ENCODE measurements at places on chromosomes 3 and 15. TPM values are rescaled to one million over a fixed set of nuclear protein-coding genes. Genes with fewer than 3 reads are reported as not detected.
A peak's percentile ranks its signal among the peaks of the same experiment; 100 is the strongest.

- H3K27me3 ChIP-seq, result no peaks in the 10 kb centered on the region
- H3K4me1 ChIP-seq, result peaks cover 2% of the 10 kb centered on the region
- peaks cover 16% of the 10 kb centered on the region for H3K36me3 ChIP-seq
- no peak for DNase-seq
- H3K4me3 ChIP-seq, result no peak overlapping the region
- no peak overlapping the region for H3K27ac ChIP-seq
Measured at GRCh38 chr15:64111679-64112050, 15.9 kb downstream of the SNX1 start.

GRCh38 chr3:67650084-67650483 is 4.3 kb downstream of the SUCLG2 start:
- H3K4me3 ChIP-seq, result no peak overlapping the region
- H3K27me3 ChIP-seq, result no peaks in the 10 kb centered on the region
- H3K36me3 ChIP-seq, result peaks cover 7% of the 10 kb centered on the region
- no peak for DNase-seq
- H3K27ac ChIP-seq, result no peak overlapping the region
- H3K4me1 ChIP-seq, result peaks cover 7% of the 10 kb centered on the region

- H3K27me3 ChIP-seq, result no peaks in the 10 kb centered on the region
- H3K27ac ChIP-seq, result peak overlapping the region; percentile 89
- peaks cover 9% of the 10 kb centered on the region for H3K4me1 ChIP-seq
- peak; percentile 84 for DNase-seq
- no peak overlapping the region for H3K4me3 ChIP-seq
Measured at GRCh38 chr3:21645121-21645897, 105.7 kb downstream of the ZNF385D start.

GRCh38 chr15:92069308-92070250 is 216.1 kb downstream of the SLCO3A1 start:
- H3K4me1 ChIP-seq, result peaks cover 3% of the 10 kb centered on the region
- no peak overlapping the region for H3K4me3 ChIP-seq
- no peak overlapping the region for H3K27ac ChIP-seq
- peaks cover 2% of the 10 kb centered on the region for H3K27me3 ChIP-seq

DNA sequence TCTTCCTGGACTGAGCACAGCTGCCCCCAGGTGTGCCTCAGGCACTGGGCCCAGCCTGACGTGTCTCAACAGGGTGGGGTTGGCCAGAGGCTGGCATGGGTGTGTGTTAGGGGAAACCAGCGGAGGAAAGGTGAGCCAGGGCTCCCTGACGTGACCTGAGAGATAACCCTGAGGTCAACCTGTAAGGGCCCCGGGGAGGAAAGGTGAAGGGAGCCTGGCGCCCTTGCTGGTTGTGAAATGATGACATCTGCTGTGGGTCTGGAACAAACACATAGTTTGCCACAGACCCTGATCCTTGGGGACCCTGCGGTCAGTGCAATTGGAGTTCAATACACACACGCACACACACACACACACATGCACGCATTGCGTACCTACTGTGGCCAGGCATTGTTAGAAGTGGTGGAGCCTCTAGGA is 100.2 kb upstream of the TLE3 start:
- no peak for DNase-seq
- no peaks in the 10 kb centered on the region for H3K36me3 ChIP-seq
- no peak overlapping the region for H3K27ac ChIP-seq
- no peak overlapping the region for H3K4me3 ChIP-seq
- peaks cover 52% of the 10 kb centered on the region for H3K4me1 ChIP-seq
- H3K27me3 ChIP-seq, result peaks cover 11% of the 10 kb centered on the region

DNA sequence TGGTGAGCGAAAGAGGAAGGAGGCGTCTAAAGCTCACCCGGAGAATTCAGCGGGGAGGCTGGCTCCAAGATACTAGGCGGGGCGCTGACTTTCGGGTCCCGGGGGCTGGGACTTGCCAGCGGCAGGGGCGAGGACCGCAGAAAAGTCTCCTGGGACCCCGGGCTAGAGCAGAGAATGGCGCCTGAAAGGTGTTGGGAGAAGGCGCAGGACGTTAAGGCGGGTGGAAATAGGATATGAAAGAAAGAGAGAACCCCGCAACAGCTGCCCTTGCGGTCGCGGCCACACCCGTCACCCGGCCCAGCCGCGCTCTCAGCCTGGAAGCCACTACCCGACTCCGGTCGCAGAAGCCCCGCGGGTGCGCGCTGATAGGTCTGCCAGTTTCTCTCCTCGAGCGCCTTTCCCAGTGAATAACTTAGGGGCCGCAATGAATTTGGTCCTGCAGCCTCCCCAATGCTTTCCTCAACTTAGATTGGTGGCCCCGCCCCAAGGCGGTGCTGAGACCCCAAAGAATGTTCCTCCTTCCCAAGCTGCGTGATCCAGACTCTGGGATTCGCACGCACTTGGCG is 604 bp downstream of the LTK start:
- peaks cover 26% of the 10 kb centered on the region for H3K4me1 ChIP-seq
- peaks cover 54% of the 10 kb centered on the region for H3K27me3 ChIP-seq
- DNase-seq, result no peak
- H3K4me3 ChIP-seq, result peak overlapping the region; percentile 50
- H3K27ac ChIP-seq, result peak overlapping the region; percentile 54

- no peaks in the 10 kb centered on the region for H3K27me3 ChIP-seq
- peak overlapping the region; percentile 84 for H3K27ac ChIP-seq
- peaks cover 19% of the 10 kb centered on the region for H3K4me1 ChIP-seq
- no peak overlapping the region for H3K4me3 ChIP-seq
Measured at GRCh38 chr3:141255137-141255845, 23.7 kb downstream of the PXYLP1 start.

DNA sequence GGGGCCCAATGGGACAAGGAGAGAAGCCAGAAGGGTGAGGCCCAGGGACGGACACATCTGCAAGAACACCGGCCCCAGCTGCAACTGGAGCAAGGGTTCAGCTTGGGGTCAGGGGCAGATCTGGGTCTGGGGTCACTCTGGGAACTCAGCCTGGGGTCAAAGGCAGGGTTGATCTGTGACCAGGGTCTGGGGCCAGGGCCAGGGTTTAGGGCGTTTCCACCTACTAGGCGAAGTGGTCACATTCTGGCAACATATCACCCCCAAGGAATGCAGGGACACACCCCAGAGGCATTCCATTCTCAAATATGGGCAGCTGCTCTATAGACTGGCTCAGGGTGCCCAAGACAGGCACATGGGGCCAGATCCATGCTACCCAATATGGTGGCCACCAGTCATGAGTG is 9.0 kb downstream of the UROC1 start:
- no peak for DNase-seq
- no peak overlapping the region for H3K4me3 ChIP-seq
- no peaks in the 10 kb centered on the region for H3K36me3 ChIP-seq
- H3K27me3 ChIP-seq, result peaks cover 7% of the 10 kb centered on the region
- no peak overlapping the region for H3K27ac ChIP-seq

- H3K4me3 ChIP-seq, result no peak overlapping the region
- no peak for DNase-seq
- H3K27ac ChIP-seq, result no peak overlapping the region
- no peaks in the 10 kb centered on the region for H3K27me3 ChIP-seq
- no peaks in the 10 kb centered on the region for H3K4me1 ChIP-seq
Measured at GRCh38 chr3:40290396-40290795, 19.1 kb upstream of the EIF1B start.

DNA sequence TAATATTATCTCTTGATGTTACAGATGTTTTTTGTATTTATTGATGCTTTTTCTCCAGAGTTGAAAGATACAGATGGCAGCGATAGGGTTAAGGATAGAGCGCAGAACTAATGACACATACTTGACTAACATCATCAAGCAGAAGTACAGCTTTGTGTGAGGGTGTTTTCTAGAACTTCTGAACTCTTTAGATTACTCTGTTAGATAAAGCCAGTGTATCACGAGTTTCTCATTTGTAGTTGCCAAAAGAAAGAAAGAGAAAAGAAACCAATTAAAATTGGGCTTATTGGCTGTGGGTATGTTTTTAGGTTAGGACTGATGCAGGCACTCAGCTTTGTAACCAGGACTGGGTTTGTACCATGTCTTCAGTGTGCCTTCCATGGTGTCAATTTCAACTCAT is 6.6 kb upstream of the GPR171 start:
- no peaks in the 10 kb centered on the region for H3K36me3 ChIP-seq
- no peak overlapping the region for H3K27ac ChIP-seq
- H3K4me3 ChIP-seq, result no peak overlapping the region
- H3K4me1 ChIP-seq, result no peaks in the 10 kb centered on the region
- H3K27me3 ChIP-seq, result no peaks in the 10 kb centered on the region
- DNase-seq, result no peak

DNA sequence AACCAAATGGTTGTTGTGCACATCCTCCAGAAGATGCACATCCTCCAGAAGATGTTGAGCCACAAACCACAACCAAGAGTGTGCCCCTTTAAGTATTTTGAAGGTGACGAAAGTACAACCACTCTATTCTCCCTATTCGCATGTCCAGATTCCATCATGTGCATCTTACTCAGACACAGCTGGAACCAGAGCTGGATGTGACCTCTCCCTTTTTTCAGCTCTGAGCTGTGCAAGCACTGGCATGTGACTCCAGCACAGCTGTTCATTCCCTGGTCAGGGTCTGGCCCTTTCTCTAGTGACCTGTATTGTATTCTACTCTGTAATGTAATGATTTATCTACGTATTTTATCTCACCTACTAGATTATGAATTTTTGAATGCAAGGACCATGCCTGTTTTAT is 29.3 kb upstream of the DLG1 start:
- no peak overlapping the region for H3K27ac ChIP-seq
- no peaks in the 10 kb centered on the region for H3K36me3 ChIP-seq
- no peak overlapping the region for H3K4me3 ChIP-seq
- DNase-seq, result peak; percentile 81
- no peaks in the 10 kb centered on the region for H3K4me1 ChIP-seq

GRCh38 chr15:82660378-82660777 is 13.2 kb upstream of the CPEB1 start:
- H3K27ac ChIP-seq, result no peak overlapping the region
- H3K27me3 ChIP-seq, result peaks cover 2% of the 10 kb centered on the region
- H3K36me3 ChIP-seq, result no peaks in the 10 kb centered on the region
- H3K4me1 ChIP-seq, result no peaks in the 10 kb centered on the region

- H3K4me3 ChIP-seq, result no peak overlapping the region
- peak overlapping the region; percentile 56 for H3K27ac ChIP-seq
- peak; percentile 86 for DNase-seq
- H3K4me1 ChIP-seq, result peaks cover 5% of the 10 kb centered on the region
- peaks cover 4% of the 10 kb centered on the region for H3K36me3 ChIP-seq
- no peaks in the 10 kb centered on the region for H3K27me3 ChIP-seq
Measured at GRCh38 chr3:86942206-86942605, 48.7 kb downstream of the VGLL3 start.

DNA sequence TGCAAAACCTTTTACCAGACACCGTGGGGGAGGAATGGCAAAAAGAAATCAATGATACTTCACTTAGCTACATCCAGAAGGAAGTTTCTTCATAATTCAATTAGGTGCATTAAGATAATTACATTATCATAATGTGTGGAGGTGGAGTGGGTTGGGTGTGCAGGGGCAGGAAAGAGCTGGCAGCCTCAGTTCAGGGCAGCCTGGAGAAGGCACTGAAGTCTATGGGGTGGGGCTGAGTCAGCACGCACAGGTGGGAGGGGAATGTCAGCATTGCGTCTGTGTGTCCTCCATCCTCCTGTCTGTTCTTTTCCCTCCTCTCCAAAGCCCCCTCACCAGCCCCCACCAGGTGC is 278.8 kb downstream of the GABRG3 start:
- no peak overlapping the region for H3K27ac ChIP-seq
- H3K4me3 ChIP-seq, result no peak overlapping the region
- no peaks in the 10 kb centered on the region for H3K27me3 ChIP-seq
- H3K36me3 ChIP-seq, result no peaks in the 10 kb centered on the region

DNA sequence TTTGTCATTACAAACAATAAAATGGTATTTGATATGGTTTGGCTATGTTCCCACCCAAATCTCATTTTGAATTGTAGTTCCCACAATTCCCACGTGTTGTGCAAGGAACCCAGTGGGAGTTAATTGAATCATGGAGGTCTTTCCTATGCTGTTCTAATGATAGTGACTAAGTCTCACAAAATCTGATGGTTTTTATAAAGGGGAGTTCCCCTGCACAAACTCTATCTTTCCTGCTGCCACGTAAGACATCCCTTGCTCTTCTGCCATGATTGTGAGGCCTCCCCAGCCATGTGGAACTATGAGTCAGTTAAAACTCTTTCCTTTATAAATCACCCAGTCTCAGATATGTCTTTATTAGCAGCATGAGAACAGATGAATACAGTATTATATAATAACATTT is 15.4 kb upstream of the AADAC start:
- no peaks in the 10 kb centered on the region for H3K4me1 ChIP-seq
- DNase-seq, result no peak
- no peaks in the 10 kb centered on the region for H3K36me3 ChIP-seq
- H3K4me3 ChIP-seq, result no peak overlapping the region

DNA sequence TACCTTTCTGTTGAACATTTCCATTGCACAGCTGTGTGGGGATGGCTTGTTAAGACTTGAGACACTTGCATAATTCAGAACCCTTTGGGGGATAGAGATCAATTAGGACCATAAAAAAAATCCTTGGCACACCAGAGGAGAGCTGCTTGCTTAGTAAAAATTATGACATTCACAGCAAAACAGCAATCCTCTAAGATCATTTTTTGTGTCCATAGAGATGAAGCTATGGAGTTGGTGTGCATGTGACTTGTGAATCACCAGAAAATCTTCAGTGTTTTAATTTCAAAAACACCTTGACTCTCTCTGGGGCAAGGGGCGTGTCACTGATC is 7.7 kb downstream of the COL8A1 start:
- no peak overlapping the region for H3K27ac ChIP-seq
- H3K36me3 ChIP-seq, result no peaks in the 10 kb centered on the region
- peaks cover 6% of the 10 kb centered on the region for H3K4me1 ChIP-seq
- peak; percentile 53 for DNase-seq
- H3K27me3 ChIP-seq, result no peaks in the 10 kb centered on the region

The PAK6 gene
- 0.44 TPM for total RNA-seq

The CASR gene
- total RNA-seq, result not detected

The PSTPIP1 gene
- total RNA-seq, result 2.3 TPM

The PLIN1 gene
- total RNA-seq, result 0.13 TPM

The SPATA12 gene
- total RNA-seq, result 0.04 TPM
